ENCODE measurements at places on chromosomes 1 and 21.

DNA sequence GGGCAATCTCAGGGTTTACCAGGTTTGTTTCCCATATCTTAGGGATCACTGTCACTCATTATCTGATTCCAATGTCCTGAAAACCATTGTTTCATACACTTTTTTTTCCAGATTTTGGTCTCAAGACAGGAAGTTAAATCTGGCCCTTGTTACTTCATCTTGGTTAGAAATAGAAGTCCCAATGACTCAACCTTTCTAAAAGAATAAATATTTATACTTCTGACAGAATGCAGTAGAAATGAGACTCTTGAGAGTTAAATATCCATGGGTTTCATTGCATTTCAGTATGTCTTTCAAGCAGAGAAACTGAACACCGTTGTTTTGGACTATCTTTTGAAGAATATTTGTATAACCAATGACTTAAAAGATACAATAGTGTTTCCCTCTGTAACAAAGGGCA, 19.8 kb upstream of the VCAM1 start:
- no peak for DNase-seq

DNA sequence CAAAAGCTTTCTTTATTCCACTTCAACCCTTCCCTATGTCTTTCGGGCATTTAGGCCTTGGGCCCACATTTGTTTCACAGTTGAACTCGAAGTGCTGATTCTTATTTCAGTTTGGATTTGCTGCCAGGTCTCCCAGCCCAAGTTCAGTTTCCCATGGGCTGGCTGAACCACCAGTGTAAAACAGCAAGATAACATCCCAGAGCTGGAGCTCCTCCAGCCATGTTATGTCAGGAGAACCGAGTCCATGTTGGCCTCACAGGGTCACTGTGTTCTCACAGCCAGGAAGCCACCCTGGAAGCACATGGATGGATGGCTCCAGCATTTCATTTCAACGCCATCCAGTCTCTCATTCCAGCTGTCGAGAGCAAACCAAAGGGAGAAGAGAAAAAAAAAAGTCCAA, 45.2 kb upstream of the RXRG start:
- no peak for DNase-seq

- DNase-seq, result no peak
These were observed 312.0 kb upstream of the TMPRSS15 start for GRCh38 chr21:18715606-18716005.

DNA sequence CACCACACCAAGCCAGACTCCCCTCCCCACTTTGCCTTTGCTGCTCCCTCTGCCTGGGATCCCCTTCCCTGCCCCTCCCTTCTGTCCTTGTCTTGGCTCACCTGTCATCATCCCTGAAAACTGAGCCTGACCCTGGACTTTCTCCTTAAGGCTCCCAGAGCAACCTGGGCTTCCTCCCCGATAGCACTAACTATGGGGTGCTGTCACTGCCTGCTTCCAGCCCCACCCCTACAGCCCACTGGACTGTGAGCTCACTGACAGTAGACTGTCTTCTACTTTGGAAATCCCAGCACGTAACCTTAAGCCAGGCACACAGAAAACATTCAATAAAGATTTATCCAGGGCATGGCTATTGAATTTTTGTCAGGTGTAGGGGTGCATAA, 9.5 kb upstream of the CSF1 start:
- DNase-seq, result no peak

DNA sequence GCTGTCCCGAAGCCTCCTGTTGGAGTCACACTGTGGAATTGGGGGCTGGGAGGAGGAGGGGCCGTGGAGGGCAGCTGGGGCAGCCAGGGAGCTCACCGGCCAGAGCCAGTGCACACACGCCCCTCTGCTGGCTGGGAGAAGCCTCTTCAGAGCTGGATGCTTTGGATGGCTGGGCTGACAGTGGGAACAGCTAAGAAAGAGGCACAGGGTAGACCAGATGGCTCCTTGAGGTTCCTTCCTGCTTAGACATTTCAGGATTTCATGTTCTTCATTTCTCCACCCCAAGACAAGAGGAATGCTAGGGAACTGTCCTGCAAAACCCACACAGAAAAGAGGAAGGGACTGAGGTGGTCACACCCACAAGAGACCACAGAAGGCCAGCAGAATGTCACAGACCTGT, 254.8 kb upstream of the VAMP3 start:
- DNase-seq, result no peak

DNA sequence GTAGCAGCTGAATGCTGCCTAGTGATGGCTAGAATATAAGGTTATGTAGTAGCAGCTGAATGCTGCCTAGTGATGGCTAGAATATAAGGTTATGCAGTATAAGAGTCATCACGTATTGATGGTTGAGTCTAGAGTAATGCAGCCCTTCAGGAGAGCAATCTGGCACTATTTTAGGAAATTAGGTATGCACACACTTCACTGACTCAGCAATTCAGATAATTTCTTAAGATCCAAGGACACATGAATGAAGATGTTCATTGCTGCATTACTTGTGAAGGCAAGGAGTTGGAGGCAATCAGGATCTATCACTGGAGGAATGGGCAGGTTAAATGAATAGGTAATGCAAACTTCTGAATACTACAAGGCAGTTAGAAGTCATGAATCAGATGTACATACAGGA, 13.6 kb downstream of the LTN1 start:
- DNase-seq, result no peak

DNA sequence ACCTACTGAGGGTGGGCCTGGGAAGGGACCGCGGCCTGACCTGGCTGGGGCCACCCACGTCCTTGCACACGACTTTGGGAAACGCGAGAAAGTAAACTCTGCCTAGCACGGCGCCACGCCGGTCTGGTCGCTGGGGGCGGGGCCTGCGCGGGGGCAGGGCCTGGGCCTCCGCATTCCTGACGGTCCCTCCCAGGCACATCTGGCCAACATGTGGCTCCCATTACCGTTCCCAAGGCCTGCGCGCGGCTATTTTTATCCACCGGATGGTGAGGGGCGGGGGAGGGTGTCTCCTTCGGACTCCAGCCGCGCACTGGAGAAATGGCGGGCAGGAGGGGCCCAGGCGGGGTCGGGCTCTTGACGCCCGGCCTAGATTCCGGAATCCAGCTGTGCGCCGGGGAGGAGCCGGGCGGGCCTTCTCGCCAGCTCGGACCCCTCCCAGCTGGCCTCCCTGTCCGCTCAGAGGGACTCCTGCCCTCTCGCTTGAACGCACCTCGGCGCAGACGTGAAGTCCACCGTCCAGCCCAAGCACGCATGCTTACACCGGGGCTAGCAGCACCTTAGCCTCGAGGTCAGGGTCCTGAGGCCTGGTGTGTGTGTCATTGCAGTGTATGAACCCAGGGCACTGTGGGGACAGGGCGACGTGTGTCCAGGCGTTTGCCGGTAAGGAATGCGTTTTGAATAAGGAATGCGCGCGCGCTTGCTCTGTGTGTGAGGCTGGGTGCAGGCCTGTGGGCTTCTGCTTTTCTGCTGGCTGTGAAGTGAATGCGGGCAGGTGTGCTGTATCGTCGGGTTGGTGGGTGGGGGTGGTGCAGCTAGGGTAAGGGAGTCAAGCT, 2.1 kb downstream of the EVA1B start:
- DNase-seq, result no peak

GRCh38 chr1:109816175-109816811, 52.6 kb upstream of the EPS8L3 start:
- DNase-seq, result no peak

DNA sequence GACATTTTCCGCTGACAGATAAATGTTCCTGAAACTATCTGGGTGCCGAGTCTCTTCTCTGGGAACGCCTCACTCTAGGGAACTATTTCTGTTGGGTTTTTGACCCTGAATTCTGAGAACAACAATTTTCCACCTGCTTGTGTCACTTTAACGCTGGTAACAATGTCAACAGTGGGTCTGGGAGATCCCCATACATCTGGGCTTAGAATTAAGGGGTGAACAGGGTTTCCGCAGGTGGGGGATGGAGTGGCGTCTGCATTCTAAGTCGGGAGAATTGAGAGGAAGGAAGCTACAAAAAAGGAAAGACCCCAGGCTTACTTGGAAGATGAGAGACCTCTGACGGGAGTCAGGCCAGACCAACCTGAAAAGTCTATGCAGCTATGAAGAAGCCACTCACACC, 8.7 kb downstream of the CD247 start:
- DNase-seq, result no peak

DNA sequence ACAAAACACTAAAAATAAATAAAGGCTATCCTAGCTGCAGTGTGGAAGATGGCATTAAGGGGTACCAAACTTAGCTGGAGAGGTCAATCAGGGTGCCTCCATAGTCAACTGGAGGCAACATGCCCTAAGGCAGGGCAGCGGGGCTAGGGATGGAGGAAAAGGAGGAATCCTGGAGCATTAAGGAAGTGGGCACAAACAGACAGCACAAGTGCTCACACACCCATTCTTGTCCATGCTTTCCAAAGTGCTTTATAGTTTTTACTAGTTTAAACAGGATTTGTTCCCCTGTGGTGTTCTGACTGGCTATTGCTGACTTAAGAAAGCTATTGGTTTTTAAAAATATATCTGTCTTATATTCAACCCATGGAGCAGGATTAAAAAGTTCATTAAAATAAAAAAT, 33.3 kb downstream of the TCEANC2 start:
- no peak for DNase-seq

DNA sequence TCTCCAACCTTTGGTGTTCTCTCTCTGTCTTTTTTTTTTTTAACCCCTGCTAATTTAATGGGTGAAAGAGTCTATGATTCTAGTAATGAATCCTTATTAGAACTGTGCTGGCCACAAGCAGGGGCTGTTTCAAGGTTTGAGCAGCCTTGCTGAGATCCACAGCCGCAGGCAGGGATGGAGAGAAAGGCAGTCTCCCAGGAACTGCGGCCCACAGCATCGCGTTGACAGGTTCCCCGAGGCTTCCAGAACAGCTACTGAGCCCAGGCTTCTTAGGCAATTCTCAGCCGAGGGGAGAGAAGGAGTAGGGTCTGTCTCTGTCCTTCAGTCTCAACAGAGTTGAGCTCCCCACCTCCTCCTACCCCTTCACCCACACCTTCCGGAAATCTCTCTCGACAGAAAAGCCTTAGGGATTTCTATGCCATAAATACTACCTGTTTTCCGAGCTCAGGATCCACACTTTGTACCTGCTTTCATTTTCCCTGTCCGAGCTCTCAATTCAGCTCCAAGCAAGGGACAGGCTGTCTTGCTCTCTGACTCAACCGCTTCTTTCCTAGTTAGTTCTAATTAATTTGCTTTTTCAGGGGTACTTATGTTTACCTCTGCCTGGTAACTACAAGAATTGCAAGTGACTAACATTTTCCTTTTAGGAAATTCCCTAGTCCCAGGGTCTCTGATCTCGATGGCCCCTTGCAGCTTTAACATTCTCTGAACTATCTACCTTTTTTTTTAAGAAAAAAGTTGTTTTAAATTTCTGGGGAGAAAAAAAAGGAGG, 6.7 kb upstream of the CASZ1 start:
- DNase-seq, result no peak

DNA sequence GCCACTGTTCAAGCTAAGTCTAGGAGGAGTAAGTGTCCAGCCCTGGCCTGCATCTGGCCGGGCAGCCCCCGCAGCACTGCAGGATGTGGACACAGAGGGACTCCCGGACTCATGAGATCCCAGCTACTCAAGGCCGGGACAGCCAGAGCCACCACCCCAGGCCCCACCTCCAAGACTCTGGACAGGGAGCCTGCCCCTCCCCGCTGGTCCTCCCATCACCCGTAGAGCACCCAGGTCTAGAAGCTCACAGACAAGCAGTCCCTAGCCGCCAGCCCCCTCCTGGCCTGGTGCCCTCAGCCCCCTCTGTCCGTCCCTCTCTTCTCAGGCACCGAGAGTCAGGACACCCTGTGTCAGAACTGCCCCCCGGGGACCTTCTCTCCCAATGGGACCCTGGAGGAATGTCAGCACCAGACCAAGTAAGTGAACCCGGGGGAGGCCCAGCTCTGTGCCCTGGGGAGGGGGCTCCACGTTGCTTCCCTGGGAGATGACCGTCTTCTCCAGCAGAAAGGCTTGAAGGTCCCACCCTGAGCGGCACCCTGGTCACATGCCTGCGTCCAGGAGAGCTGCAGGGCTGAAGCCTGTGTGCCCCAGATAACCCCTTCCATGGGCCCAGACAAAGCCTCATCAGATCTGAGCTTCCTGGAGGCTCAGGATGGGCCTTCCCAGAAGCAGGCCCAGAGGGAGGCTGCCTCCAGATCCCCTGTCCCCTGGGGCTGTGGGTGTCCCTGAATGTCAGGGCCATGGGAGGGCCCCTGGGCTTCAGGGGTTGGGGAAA, 4.3 kb downstream of the TNFRSF14 start:
- no peak for DNase-seq

- DNase-seq, result no peak
These were observed 1.0 kb downstream of the RD3 start for GRCh38 chr1:211490821-211491415.

DNA sequence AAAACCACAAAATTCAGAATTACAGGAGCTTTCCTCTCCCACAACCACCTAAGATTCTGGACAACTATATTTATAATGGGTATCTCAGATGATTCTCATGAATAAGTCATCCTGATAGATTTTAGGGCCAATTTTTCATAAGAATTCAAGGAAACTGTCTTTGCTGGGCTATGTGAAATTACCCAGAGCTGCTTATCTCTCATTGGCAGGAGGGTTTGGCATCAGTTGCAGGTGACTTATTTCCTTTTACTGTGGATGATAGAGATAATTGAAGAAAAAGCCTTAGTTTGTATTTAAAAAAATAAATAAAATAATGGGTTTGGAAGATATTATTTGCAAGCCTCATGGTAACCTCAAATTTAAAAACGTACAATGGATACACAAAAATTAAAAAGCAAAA, 38.2 kb upstream of the WDR26 start:
- no peak for DNase-seq

GRCh38 chr1:30888391-30888790, 20.2 kb downstream of the SDC3 start:
- no peak for DNase-seq

GRCh38 chr1:109894823-109895719, 15.6 kb upstream of the CSF1 start:
- no peak for DNase-seq

GRCh38 chr1:155989242-155990004, 11.1 kb upstream of the ARHGEF2 start:
- DNase-seq, result no peak

DNA sequence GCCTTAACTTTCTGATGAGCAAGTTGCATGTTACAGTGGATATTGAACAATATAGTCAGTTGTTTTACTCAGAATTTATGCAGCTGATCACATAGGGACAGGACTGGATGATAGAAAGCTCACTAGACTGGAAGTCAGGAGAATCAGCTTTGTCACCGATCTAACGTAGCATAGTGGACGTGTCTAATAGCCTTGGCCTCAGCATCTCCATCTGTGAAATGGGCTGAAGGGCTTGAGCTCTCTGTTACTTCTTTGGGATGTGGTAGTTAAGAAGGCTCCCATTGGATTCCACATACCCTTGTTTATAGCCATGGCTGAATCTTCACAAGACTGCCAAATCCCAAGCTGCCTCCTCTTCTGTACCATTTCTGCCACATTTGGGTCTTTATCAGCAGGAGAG, 190.6 kb downstream of the GRIK1 start:
- no peak for DNase-seq

DNA sequence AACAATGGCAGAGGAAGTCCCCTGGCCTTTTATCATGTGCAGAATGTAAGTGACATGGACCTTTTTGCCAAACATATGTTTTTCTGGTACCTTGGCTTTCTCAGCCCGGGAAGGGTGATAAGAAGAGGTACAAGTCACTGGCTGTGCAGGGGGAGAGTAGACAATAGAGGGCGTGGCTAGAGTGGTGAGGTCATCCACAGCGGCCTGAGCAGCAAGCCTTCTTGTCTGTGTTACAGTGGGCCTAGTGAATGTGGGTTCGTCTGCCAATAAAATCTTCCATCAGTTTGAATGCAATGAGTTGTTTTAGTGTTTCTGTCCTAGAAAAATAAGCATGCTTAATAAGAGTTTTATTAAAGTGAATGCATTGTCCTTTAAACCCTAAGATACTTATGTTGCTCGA, 59.0 kb upstream of the PGD start:
- DNase-seq, result no peak

All from SW 1271 (cell line).